ENCODE measurements at places on chromosomes 5 and 9.

- DNase-seq = no peak
Measured at GRCh38 chr9:92414566-92414965, 9.7 kb downstream of the OMD start.

DNA sequence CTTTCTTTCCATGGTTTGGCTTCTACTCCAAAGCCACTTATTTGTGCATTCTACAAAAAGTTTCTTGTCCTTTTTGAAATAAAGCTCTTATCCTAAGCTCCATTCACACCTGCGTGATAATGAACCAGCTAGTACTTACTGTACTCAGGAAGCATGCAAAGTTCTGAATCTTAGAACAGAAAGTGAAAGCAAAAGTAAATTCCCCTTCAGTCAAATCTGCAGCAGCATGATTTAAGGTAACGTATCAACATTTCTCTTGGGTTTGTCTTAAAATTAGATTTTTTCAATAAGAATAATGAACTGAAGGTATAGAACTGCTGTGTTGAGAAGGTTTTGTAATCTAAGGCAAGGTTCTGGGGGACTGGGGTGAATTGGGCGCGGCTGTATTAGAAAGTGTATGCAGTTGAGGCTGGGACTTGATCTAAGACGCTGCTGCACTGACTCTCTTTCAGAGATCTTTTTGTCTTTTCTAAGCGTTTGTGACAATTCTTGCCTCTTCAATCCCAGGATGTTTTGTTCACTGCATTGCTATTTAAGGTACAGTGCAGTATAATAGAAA lies at the start of gene ERAP2:
Gene ERAP2, plus strand, starts transcription at position 209 of the 559 bp plus-strand sequence. CDS start 3,186 bp downstream, outside the sequence.
- no peak for DNase-seq

DNA sequence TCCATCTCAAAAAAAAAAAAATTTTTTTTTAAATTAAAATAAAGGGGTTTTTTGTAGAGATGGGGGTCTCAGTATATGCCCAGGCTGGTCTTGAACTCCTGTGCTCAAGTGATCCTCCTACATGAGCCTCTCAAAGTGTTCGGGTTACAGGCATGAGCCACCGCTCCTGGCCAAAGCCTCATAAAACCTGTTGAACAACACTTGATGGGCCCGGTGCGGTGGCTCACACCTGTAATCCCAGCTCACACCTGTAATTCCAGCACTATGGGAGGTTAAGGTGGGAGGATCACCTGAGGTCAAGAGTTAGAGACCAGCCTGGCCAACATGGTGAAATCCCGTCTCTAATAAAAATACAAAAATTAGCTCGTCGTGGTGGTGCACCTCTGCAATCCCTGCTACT lies 7.7 kb upstream of the NPM1 start:
- no peak for DNase-seq

DNA sequence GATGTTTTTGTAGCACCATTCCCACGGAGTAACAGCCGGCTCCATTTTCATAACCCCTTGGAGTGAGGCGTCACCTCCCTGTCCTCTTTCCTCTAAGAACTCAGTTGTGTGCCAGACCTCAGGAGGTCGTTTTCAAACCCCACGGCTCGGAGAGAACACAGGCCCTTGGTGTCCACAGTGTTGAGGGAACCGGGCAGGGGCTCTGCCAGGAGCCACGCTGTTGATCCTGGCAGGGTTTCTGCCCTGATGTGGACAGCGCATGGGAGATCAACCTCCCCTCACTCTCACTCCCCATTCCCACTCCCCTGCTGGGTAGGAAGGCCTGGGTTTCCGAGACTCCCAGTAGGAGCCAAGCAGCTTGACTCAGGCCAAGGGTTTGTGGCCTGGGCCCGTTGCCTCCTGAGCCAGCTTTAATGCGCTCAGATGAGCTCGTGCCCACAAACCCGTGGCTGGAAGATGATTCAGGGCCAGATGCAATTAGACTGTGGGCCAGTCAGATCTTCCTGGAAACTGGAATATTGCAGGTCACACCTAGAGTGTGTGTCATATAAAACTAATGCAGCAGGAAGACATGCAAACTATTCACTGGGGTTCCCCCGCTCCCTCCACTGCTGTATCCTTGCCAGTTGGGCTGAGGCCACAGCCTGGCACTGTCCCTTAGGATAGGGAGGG lies 133.4 kb downstream of the SLC12A2 start:
- no peak for DNase-seq

DNA sequence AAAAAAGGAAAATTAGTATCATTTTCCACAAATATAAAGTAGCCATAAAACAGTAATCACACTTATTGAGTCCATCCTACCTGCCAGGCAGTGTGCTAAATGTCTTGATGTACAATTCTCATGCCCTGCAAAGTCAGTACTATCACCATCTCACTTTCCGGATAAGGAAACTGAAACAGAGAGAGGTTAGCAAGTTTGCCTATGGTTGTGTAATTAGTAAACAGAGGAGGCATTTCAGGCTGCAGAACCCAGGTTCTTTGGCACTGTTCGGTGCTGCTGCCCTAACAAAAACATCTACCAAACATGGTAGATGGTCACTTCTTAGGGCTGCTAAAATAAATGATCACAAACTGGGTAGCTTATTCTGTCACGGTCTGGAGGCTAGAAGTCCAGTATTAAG lies 22.6 kb downstream of the PLAC8L1 start:
- DNase-seq = no peak

DNA sequence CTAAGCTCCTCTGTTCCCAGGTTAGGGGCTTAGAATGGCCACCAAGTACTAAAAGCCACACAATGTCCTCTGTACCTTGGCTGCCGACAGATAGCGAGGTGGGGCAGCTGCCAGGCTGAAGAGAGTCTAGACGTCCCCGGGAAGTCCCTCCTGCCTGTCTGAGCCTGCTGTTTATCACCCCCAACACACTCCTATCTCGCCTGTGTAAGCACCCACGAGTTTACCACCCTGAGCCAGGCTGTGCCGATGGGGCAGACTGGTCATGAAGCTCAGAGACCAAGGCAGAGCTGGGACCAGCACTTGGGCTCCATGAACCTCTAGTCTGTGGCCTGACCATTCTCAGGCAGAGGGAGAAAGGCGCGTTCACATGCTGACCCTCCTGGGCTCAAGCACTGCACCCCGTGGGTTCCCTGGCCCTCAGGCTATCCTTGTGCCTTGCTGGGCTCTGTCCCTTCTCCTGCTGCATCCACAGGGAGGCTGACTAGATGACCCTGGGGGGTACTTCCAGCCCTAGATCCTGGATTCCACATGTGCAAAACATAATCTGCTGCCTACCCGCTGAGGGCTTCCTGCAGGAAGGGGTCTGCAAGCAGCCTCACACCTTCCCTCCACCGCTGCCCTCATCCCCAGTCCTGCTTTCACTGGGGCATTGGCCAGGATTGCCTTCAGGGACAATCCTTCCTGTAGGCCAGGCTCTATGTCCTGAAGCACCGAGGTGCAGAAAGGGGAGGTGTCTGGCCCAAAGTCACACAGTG lies 18.6 kb upstream of the SLC25A51 start:
- DNase-seq = no peak

DNA sequence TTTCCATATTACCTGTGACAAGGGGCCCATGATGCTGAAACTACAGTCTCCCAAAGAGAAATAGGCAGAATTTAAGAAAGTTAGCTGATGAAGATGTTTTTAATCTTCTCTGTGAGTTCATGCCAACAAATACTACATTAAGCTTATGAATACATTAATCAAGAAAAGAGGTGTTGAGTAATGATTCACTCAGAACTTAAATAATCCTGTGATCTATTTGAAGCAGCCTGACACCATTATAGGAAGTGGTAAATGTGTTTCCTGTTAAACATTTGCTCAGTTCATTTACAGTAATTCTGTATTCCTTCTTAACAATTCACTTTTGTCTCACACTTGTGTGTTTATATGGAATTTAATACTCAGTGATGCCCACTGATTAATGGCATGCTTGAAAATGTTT lies 75.0 kb upstream of the IZUMO3 start:
- no peak for DNase-seq

- DNase-seq = no peak
Measured at GRCh38 chr9:135344915-135345500, 134.6 kb upstream of the PPP1R26 start.

DNA sequence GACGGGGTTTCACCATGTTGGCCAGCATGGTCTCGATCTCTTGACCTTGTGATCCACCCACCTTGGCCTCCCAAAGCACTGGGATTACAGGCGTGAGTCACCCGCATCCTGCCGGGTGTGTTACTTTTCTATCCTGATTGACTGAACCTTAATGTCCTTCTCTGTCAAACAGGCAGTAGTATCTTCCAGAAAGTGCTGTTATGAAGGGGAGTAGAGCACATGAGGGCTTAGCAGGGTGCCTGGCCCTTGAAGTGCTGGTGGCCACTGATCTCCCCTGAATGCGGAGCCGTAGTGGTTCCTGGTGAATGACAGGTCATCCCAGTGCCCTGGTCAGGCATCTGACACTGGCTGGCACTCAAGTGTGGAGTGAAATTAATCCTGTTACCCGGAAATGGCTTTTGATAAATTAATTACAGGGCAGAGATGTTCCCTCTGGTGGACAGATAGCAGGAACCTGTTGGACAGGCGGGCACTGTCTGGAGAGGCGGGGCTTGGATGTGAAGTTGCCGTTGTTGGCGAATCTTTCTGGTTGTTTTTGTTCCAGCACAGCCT lies 28.4 kb downstream of the PRRC2B start:
- no peak for DNase-seq

DNA sequence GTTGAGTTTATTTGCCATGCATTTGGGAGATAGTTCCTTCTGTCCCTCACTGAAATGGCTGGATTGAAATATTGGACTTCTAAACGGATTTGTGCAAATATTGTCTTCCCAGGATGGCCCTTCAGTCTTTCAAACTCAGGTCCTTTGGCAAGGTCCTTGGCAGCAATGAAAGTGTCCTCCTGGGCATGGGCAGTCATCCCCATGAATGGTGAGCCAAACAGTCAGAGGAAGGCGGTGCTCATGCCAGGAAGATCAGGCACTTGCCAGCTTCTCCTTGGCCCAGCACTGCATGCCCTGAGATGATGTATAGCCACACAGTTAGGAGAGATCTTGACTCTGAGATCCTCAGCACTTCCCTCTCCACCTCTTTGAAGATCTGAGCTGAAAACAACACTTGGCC lies 221.4 kb upstream of the KLF4 start:
- DNase-seq = no peak

DNA sequence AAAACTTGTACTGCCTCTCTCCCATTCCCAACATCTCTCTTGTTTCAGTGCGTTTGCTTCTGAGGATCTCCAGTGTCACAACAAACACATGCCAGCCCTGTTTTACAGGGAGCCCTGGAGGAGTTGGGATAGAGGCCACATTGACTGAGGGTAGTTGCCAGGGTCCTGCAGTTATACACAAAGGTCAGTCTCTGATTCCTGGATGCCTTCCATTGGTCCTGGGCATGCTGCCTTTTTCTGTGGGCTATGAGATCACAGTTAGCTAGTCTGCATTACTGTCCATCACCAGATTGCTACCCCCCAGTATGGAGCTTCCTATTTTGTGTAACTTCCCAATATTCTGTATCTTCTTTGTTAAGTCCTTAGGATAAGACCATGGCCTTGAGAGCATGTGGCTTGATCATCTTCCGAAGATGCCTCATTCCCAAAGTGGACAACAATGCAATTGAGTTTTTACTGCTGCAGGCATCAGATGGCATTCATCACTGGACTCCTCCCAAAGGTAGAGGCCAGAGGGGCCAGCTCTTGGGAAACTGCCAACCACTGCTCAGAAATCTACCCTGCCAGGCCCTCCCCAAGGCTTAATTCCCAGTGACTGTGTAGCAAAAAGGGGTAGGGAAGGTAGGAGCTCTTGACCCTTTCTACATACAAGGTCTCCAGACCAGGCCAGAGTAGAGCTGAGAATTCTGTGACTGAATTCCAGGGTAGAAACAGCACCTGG lies 9.5 kb downstream of the NUDT2 start:
- no peak for DNase-seq

DNA sequence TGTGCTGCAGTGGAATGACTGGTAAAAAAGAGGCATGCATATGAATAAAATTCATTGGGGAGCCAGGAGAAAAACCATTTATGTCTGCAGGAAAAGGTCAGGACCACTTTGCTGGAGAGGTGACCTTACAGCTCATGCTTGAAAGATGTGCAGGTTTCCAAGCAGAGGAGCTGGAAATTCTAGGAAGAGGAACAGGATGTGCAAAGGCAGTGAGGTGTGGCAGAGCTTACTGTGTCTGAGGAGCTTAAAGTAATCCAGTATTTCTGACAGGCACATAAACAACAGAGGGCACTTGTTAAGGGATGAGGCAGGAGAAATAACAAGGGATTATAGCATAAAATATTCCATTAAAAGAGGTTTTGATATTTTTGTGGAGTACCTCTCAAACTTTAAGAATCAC lies 203.2 kb downstream of the CD180 start:
- no peak for DNase-seq

- no peak for DNase-seq
Measured at GRCh38 chr5:74187757-74188156, 452.8 kb downstream of the ENC1 start.

- DNase-seq = no peak
Measured at GRCh38 chr9:14433351-14434157, 119.6 kb upstream of the NFIB start.

DNA sequence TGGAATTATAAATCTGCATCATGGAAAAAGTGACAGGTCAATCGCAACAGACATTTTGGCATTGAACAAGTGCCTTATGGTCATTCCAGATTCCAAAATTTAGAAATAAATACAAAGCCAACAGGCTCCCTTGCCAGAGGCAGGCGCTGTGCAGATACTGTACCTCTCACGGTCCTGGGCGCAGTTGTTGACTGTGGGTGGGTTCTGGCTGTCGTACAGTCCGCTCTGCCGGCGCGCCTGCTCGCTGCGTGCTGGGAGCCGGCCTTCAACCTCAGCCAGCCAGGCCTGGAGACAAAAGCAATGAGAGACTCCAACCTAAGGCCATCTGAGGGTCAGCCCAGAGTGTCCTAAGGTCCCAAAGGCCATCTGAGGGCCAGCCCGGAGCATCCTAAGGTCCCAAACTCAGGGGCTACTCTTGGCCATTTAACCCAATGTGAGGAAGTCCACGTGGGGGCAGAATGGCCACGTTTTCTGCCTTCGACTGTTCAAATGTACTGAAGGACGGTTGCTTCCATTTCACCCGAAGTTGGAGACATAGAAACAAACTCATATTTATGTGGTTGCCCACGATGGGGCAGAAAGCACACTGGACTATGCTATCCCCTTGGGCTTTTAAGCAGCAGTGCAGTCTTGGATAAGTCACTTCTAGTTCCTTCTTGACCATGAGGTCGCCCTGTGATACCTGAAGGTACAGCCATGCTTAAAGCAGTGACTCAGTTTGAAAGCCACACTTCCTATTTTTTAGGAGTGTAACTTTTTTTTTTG lies 65.2 kb downstream of the USP20 start:
- DNase-seq = no peak

DNA sequence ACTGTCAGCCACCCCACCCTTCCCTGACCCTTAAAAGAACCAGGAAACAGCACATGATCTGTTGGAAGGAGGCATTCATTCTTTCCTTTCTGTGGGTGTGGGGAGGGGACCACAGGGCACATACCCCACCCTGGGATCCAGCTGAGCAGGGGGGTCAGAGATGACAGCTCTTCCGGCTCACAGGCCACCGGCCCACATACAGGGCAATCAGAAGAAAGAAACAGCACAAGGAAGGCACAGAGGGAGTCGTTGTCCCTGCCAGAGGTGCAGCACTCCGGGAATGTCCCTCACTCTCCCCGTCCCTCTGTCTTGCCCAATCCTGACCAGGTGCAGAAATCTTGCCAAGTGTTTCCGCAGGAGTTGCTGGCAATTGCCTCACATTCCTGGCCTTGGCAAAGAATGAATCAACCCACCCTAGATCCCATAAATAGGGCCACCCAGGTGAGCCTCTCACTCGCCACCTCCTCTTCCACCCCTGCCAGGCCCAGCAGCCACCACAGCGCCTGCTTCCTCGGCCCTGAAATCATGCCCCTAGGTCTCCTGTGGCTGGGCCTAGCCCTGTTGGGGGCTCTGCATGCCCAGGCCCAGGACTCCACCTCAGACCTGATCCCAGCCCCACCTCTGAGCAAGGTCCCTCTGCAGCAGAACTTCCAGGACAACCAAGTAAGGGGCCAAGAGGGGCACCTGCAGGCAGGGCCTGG lies at the start of gene LCN2:
Gene LCN2, plus strand, starts transcription at position 453 of the 701 bp plus-strand sequence. Its CDS starts 73 bp downstream, at position 526.
- no peak for DNase-seq
